ENCODE measurements at places on chromosomes 7 and 10. TPM values are rescaled to one million over a fixed set of nuclear protein-coding genes. Genes with fewer than 3 reads are reported as not detected.

- H3K36me3 ChIP-seq: no peaks in the 10 kb centered on the region
- no peak overlapping the region for H3K4me3 ChIP-seq
- H3K27me3 ChIP-seq: no peaks in the 10 kb centered on the region
- no peak for DNase-seq
- H3K27ac ChIP-seq: no peak overlapping the region
- H3K4me1 ChIP-seq: no peaks in the 10 kb centered on the region
Measured at GRCh38 chr7:113268757-113269156, 150.4 kb upstream of the SMIM30 start.

DNA sequence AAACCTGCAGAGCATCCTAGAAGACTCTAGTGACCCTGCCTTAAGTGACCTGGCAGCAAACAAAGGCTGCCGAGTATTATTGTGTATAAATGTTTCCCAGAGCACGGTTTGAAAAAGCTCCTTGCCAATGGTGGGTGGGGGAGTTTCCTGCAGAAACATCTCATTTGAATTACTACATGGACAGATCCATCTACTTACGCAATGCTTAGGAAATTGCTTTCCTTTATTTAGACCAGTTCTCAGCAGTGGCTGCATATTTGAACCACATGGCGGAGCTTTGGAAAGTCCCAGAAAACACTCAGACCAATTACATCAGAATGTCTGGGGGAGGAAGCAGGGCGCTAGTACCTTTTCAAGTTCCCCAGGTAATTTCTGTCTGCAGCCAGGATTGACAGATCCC lies 560.9 kb downstream of the SDK1 start:
- H3K4me1 ChIP-seq: peaks cover 11% of the 10 kb centered on the region
- no peaks in the 10 kb centered on the region for H3K36me3 ChIP-seq
- H3K27ac ChIP-seq: peak overlapping the region; percentile 27
- peak; percentile 61 for DNase-seq
- no peak overlapping the region for H3K4me3 ChIP-seq

DNA sequence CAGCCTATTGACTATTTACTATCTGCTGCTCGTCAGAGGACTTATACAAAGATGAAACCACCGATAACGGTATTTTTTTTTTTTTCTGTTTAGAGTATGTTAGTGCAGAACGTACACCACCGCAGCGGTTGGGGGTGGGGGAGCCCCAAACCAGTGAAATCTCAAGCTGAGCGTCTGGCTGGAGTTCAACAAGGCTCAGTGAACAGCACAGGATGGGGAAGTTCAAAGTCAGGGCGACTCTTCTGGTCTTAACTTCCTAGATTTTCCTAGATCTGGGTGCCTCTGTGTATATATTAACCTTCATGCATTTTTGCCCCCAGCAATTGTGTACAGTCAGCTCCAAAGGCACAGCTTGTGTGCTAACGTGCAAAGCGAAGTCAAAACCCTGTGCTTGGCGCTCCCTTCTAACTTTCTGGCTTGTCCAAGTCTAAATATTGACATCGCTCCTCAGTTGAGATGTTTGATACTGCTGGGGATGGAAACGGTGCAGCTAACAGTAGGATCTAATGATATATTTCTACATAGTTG lies 1.1 kb downstream of the RHOBTB1 start:
- no peak for DNase-seq
- H3K4me1 ChIP-seq: peaks cover 28% of the 10 kb centered on the region
- no peaks in the 10 kb centered on the region for H3K36me3 ChIP-seq
- no peaks in the 10 kb centered on the region for H3K27me3 ChIP-seq
- H3K4me3 ChIP-seq: peak overlapping the region; percentile 89

The DOCK4 gene
- 166 TPM for total RNA-seq

- H3K27me3 ChIP-seq: no peaks in the 10 kb centered on the region
- no peaks in the 10 kb centered on the region for H3K36me3 ChIP-seq
- no peak overlapping the region for H3K4me3 ChIP-seq
- no peak overlapping the region for H3K27ac ChIP-seq
- H3K4me1 ChIP-seq: no peaks in the 10 kb centered on the region
Measured at GRCh38 chr10:35743851-35744250, 101.8 kb upstream of the FZD8 start.

DNA sequence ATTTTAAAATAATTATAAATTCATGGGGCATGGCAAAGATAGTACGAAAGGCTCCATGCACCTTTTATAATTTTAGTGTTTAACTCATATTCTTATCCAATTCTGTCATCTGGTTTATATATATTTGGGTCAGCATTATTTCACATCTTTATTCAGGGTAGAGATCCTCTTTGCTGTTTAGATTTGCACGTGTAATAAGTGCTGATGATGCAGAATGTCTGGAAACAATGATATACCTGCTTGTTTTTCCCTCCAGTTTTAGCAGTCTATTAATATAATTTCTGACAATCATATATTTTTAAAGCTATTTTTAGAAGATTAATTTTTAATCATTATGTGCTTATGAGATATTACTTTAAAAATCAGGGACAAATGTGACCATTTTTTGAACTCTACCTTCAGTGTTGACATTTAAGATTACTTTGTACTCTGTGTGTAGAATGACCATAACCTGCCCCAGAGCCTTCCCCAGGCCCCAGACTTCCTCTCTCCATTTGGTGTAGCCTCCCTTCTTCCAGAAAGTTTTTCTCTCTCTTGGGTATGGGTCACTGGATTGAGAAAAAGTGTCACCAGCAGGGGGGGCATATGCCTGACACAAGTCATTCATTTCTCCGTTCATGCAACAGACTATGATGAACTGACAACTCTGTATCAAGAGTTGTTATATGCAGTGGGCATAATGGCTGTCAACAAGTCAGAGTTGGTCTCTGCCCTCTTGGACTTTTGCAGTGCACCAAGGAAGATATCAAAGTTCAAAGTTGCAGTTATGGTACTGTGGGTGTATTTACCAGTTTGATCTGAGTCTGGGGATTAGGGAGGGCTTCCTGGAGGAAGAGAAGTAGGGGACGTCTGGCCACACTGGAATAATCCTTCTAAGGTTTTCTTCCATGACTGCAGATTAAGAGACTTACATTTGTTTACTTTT lies 192.6 kb upstream of the CCDC6 start:
- H3K27ac ChIP-seq: no peak overlapping the region
- no peaks in the 10 kb centered on the region for H3K27me3 ChIP-seq
- H3K4me1 ChIP-seq: no peaks in the 10 kb centered on the region
- H3K36me3 ChIP-seq: no peaks in the 10 kb centered on the region

- no peaks in the 10 kb centered on the region for H3K27me3 ChIP-seq
- peaks cover 92% of the 10 kb centered on the region for H3K4me1 ChIP-seq
- no peaks in the 10 kb centered on the region for H3K36me3 ChIP-seq
- no peak for DNase-seq
- H3K27ac ChIP-seq: peak overlapping the region; percentile 46
- no peak overlapping the region for H3K4me3 ChIP-seq
Measured at GRCh38 chr10:119285495-119286267, 78.3 kb downstream of the GRK5 start.

DNA sequence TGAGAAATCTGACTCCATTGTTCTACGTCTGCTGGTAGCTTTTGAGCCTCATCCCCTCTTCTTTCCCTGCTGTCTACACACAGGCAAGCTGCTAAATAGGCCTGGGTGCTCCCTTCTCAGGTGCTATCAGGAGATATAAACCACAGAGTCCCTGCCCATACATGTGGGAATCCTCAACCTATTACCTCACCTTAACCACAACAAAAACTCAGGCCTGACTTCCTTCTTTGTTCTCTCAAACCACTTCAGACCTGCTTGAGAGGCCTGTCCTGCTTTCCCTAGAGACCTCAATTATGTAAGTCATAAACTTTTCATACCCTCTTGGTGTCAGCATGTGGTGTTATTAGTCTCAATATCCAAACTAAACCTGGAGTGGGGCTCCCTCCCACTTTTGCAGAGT lies 75.0 kb upstream of the MAGI2 start:
- H3K36me3 ChIP-seq: no peaks in the 10 kb centered on the region
- H3K4me1 ChIP-seq: no peaks in the 10 kb centered on the region
- no peak overlapping the region for H3K4me3 ChIP-seq
- no peak for DNase-seq
- H3K27me3 ChIP-seq: no peaks in the 10 kb centered on the region

DNA sequence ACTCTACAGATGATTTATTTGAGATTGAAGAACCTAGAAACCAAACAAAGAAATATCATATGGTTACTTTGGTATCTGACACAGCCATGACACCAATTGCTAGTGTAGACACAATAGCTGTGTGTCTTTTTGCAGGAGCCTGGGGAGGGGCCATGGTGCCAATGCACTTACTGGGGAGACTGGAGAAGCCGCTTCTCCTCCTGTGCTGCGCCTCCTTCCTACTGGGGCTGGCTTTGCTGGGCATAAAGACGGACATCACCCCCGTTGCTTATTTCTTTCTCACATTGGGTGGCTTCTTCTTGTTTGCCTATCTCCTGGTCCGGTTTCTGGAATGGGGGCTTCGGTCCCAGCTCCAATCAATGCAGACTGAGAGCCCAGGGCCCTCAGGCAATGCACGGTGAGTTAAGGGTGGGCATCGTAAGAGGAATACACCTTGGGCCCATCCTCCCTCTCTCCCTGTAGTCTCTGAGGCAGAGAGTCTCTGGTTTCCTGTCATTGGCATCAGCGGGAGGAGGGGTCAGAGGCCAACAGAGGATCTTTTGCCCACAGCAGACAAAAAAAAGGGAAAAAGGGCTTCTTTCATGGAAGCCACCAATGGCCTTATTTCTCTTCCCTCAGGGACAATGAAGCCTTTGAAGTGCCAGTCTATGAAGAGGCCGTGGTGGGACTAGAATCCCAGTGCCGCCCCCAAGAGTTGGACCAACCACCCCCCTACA lies 1.2 kb downstream of the TMEM139 start:
- no peak overlapping the region for H3K27ac ChIP-seq
- H3K36me3 ChIP-seq: no peaks in the 10 kb centered on the region
- no peaks in the 10 kb centered on the region for H3K27me3 ChIP-seq
- H3K4me3 ChIP-seq: peak overlapping the region; percentile 34
- no peak for DNase-seq

The SPDYE11 gene
- not detected for total RNA-seq

The SEPTIN14 gene
- total RNA-seq: not detected

Data from upper lobe of left lung (tissue), 6 donors.